ENCODE measurements at places on chromosomes 4 and X.

GRCh38 chrX:48902135-48902534 lies 4.4 kb downstream of the PQBP1 start:
- DNase-seq, result no peak

DNA sequence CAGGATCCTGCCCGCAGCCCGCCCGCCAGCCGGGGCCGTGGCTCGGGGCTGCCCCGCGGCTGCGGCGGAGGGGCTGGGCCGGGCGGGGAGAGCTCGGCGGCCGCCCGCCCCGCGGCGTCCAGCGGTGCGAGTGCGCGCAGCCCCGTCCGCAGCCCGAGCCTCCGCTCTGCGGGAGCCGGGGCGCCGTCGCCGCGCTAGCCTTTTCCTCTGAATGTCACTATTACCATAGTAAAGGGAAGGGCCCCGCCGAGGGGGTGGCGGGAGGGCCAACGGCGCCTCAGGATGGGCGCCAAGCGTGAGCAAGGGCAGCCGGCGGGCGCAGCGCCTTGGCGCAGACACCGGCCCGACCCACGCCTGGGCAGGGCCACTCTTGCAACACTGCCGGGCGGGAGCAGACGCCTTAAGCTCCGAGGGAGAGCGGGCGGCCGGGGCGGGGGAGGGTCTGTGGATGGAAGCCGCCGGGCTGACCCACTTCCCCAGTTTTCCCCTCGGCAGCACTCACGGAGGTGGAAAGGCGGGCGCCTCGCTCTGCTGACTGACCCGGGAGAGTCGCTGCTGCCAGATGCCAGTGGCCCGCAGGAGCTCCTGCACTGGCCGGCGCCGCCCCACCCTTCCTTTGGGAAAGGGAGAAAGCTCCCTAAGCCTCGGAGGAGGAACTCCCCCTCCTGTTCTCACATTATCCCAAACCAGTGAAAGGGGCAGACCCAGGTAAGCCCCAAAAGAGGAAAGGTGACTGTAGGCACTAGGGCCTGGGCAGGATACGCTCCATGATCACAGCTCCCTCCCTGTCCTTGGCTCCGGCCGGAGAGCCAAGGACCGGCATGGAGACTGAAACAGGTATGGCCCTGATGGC lies 329.4 kb downstream of the HNRNPD start:
- DNase-seq, result no peak

DNA sequence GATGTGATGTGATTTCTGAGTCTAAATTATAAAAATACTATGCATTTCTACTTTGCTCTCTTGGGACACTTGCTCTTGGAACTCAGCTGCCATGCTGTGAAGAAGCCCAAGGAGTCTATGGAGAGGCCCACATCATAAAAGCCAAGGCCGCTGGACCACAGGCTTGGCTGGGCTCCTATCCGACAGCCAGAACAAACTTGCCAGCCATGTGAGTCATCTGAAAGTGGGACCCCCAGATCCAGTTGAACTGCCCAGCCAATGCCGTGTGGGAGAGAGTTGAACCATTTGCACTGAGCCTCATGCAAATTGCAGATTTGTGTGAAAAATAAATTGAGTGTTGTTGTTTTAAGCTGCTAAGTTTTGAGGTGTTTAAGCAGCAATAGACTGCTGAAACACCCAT lies 60.2 kb downstream of the TMEM154 start:
- no peak for DNase-seq

DNA sequence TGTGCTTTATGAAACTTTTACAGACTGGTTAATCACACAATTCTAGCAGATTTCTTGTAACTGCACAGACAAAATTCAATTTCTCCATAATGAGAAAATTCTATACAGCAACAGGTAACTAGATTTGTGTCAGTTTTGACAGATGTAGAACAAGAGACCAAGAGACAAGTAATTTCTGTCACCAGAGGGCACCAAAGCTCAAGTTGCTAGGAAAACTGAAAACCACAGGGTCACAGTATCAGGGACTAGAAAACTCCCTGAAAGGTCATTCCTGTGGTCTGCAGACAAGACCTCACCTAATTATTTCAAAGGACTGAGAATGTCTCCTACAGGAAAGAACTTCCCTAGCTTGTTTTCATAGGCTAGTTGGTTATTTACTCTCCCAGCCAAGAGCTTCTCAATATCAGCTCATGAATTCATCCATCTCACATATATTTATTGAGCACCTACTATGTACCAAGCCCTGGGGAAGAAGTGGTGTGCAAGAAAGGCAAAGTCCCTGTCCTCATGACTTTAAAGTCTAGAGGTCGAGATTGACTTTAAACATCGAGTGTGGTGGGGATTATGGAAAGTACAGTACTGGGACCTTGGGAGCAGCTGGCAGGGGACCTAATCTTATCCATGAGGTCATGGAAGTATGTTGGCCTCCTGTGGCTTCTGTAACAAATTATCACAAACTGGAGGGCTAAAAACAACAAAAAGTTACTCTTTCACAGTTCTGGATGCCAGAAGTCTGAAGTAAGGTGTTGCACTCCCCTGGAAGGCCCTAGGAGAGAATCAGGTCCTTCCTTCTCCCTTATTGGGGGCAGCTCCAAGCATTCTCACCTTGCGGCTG lies 47.8 kb upstream of the SETD7 start:
- DNase-seq, result no peak

- DNase-seq, result no peak
These were observed 111.6 kb upstream of the GPRIN3 start for GRCh38 chr4:89419111-89419695.

- no peak for DNase-seq
These were observed 177.0 kb downstream of the GPAT3 start for GRCh38 chr4:83712890-83713289.

GRCh38 chrX:3345281-3346191 lies 916 bp downstream of the MXRA5 start:
- no peak for DNase-seq

GRCh38 chr4:87038837-87039615 lies 104.2 kb downstream of the AFF1 start:
- DNase-seq, result no peak

- no peak for DNase-seq
These were observed 3.1 kb downstream of the TADA2B start for GRCh38 chr4:7045961-7046921.

GRCh38 chr4:96887857-96888256 lies 1048.0 kb downstream of the PDHA2 start:
- DNase-seq, result no peak

- no peak for DNase-seq
These were observed 1.6 kb downstream of the FAT4 start for GRCh38 chr4:125316401-125316790.

- no peak for DNase-seq
These were observed 6.0 kb downstream of the SPP1 start for GRCh38 chr4:87981486-87981885.

GRCh38 chrX:116031331-116031730 lies 139.2 kb upstream of the AGTR2 start:
- DNase-seq, result no peak

GRCh38 chr4:99033956-99034355 lies 38.4 kb downstream of the METAP1 start:
- no peak for DNase-seq

GRCh38 chr4:48801016-48801715 lies 21.1 kb upstream of the FRYL start:
- DNase-seq, result no peak

DNA sequence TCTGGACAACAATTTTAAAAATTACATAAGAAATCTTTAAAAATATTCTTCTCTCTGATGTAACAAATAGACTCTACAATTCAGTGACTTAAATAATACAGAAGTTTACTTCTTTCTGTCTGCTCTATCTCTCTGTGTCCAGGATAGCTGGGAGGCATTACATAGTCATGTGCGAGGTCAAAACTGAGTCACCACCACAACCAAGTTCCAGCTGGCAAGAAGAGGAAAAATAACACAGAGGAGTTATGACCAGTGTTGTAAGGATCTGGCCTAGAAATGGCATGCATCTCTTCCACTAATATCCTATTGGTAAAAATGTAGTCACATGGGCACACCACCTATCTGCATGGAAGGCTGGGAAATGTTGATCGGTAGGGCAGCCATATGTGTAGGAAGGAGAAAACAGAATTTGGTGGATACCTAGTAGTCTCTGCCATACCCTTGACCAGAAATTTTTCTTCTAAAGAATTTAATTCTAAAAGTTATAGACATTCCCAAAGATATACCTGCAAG lies 39.4 kb upstream of the WDFY3 start:
- DNase-seq, result no peak

DNA sequence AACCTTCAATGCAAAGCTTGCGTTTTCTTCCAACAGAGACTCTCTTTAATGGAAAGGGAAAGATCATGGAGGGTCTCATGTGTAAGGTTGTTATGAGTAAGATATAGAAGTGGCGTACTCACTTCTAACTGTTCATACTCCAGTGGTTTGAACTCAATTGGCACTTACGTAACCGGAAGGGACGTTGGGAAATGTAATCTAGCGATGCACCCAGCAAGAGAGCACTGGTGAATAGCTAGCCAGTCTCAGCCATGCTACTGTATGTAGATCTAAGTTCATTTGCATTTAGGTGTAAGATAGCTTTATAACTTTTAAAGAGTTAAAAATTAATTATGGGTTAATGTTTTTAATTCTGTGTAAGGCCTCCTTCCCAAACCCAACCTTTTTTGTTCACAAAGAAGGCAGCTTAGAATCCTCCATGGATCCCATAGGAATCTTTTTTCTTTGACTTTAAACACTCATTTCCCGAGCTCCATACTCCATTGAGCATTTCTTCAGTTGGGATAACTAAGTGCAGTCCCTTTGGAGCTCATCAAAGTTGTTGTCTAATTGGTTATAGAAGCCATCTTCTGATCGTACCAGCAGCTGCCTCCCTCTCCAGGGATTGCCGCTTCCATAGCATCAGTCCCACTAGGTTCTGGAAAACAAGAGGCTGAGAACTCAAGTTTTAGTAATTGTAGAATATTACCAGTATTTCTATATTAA lies 191.1 kb downstream of the RAPGEF2 start:
- DNase-seq, result no peak

- DNase-seq, result no peak
These were observed 119.7 kb downstream of the GASK1B start for GRCh38 chr4:158053086-158053485.

GRCh38 chr4:39730072-39730471 lies 32.1 kb downstream of the UBE2K start:
- DNase-seq, result no peak

DNA sequence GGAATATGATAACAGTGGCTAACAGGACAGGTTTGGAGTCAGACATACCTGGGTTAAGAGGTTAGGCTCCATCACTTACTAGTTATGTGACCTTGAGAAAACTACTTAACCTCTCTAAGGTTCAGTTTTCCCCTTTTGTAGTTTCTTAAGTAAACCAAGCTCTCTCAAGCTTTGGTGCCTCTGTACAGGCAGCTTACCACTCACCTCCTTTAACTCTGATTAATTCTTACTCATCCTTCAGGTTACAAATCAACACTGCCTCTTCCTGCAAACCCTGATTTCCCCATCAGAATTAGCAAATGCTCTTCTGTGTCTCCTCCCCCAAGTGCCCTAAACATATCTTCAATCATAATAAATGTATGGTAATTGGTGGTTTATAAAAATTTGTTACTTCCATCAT lies 3.5 kb upstream of the SERTM2 start:
- DNase-seq, result no peak

GRCh38 chr4:88779431-88779830 lies 81.8 kb upstream of the NAP1L5 start:
- no peak for DNase-seq

DNA sequence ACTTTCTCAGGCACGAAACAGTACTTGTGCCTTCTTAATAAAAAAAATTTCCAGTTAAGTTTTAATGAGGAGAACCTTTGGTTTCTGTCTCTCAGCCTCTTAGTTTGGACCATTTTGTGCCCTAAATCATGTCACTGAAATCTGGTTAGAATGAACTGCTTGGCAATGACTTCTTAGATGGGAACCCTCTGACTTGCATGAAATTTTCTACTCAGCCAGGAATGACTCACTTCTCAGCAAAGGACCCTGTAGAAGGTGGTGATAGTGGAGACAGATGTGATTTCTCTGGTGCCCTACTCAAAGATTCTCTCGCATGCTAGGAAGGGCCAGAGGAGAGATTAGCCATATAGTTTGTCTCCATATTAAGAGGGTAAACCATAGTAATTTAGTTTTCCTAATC lies 50.5 kb downstream of the RASL11B start:
- DNase-seq, result no peak

GRCh38 chr4:101288365-101289145 lies 58.8 kb downstream of the PPP3CA start:
- DNase-seq, result no peak

GRCh38 chr4:16227462-16227868 lies 1.2 kb upstream of the TAPT1 start:
- no peak for DNase-seq

GRCh38 chr4:73947239-73947985 lies 34.4 kb downstream of the PF4 start:
- no peak for DNase-seq

- no peak for DNase-seq
These were observed 43.5 kb upstream of the LAMP2 start for GRCh38 chrX:120512627-120513026.

- DNase-seq, result no peak
These were observed 84.0 kb downstream of the WWC2 start for GRCh38 chr4:183182873-183183725.

DNA sequence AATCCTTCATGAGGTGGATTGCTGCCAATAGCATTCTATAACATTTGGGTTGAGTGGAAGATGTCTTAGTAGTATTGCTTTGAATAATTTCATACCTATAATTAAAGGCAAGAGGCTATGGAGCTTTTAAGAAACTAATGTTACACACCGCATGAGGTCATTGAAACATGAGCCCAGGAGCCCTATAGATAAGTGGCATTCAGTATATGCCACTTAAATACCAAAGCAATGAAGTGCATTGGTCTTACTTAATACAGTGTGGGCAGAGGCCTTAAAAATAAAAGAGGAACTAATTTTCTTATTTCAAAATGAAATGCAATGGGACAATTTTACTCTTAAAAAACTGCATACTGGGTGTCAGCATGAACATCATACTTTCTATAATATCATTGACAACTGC lies 47.5 kb downstream of the SPATA18 start:
- DNase-seq, result no peak

- no peak for DNase-seq
These were observed 645.4 kb upstream of the TENM3 start for GRCh38 chr4:181597766-181598165.

DNA sequence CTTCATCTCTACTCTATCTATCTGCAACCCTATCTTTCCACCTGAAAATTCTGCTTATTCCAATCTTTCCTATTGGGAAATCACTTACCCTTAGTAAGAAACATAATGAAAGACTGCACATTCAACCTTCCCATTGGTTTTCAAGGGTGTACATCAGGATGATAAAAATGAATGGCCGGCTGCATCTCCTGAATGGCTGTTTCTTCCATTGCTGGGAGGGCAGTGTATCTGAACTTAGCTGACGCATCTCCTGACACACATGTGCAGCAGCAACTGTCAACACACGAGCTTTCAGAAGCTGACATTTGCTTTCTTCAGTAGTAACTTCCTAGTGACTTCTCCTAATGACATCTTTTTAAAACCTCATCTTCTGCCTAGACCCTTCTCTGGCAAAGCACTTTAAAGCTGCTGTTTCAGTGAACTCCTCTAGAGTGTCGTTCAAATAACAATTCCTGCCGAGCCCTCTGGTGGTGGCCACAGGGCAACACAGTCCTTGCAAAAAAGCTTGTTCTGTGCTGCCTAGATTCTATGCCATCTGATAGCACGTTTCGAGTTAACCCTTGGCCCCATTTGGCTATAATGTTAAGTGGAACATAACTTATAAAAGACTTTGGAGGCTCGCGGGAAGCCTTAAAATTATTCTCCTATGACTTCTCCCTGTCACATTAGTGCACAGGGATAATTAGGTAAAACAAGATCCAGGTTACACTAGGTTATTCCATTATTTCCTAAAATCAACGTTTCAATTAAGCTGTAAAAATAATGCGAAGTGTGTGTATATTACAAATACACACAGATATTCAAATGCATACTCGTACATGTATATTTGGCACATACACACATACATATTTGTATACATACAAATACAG lies 2340.7 kb downstream of the PCDH7 start:
- DNase-seq, result no peak
